Central memory CD4-positive, alpha-beta T cell (primary cell): ENCODE measurements at places on chromosomes 16 and 17.

DNA sequence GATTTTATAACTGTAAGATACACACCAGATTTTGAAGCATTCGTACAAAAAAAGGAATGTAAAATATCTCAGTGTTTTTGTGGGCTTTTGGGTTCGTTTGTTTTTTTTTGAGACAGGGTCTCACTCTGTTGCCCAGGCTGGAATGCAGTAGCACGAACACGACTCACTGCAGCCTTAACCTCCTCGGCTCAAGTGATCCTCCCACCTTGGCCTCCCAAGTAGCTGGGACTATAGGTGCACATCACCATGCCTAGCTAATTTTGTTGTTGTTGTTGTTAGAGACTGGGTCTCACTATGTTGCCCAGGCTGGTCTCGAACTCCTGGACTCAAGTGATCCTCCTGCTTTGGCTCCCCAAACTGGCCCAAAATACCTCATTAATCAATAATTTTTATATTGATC lies 15.9 kb downstream of the STAT5B start:
- no peak for DNase-seq

DNA sequence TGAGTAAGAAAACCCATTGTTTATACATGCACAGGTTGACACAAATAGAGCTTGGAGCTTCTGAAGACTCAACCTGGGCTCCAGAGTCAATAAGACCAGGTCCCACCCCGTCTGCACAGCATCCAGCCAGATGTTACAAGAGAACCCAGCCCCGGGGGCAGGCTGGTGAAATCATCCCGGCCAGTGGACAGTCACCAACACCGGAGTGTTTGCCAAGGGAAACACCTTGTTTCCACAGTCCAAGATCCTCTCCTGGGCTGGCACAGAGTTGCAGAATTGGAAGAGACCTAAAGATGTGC lies 90.3 kb downstream of the RAB11FIP4 start:
- DNase-seq = no peak

- DNase-seq = no peak
Measured at GRCh38 chr16:84930298-84931106, 80.8 kb downstream of the ZDHHC7 start.

- DNase-seq = no peak
Measured at GRCh38 chr17:65018610-65019316, 37.8 kb downstream of the GNA13 start.

- DNase-seq = no peak
Measured at GRCh38 chr17:8798176-8798845, 854 bp downstream of the MFSD6L start.

DNA sequence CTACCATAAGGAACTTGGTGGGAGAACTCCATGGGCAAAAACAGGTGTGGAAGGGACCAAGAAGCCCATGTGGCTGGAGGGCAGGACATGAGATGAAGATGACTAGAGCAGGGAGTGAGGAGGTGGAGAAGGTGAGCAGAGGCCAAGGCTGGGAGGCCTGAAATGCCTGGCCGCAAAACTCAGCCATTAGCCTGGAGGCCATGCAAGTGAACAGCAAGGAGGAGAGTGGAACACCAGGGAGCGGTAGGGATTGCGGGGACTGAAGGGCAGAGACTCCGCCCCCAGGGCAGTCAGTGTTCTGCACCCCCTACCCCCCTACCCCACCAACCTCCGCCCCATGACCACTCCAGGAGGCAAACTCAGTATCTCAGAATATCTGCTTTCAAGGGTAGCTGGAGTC lies 17.0 kb downstream of the BCL7C start:
- DNase-seq = no peak

GRCh38 chr16:83947642-83948234 lies 5.3 kb upstream of the OSGIN1 start:
- DNase-seq = no peak

DNA sequence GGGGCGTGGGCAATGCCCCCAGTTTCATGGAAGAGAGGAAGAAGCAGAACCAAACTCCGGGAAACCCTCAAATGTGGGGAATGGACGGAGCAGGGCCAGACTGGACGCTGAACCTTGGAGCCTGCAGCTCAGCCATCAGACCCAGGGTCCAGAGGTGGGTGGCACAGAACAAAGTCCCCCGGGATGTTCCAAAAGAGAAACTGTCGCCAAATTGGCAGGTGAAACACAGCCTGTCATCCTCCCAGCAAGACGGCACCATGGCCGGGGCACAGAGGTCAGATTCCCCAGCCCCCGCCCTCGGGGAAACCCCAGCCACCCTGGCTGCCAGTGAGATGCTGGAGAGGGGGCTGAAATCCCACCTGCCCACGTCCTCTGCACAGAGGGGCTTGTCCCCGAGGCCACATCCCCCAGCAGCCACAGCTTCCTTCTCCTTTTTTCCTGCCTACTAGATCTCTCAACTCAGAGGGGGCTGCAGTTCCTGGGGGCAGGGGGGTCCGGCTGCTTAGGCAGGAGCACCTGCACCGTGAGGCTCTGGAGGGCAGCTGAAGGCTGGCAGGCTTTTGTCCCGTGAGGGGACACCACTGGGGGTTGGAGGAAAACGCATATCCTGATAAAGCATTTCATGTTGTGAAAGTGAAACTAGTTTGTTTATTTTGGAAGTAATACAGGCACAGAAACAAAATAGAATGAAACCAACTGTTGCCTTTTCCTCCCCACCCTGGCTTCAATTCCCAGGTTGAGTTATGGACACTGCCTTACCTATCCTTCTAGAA lies 1.2 kb upstream of the SECTM1 start:
- no peak for DNase-seq

GRCh38 chr16:46859719-46860152 lies 24.4 kb upstream of the GPT2 start:
- no peak for DNase-seq

- DNase-seq = no peak
Measured at GRCh38 chr17:79269620-79270019, 195.0 kb downstream of the ENGASE start.

DNA sequence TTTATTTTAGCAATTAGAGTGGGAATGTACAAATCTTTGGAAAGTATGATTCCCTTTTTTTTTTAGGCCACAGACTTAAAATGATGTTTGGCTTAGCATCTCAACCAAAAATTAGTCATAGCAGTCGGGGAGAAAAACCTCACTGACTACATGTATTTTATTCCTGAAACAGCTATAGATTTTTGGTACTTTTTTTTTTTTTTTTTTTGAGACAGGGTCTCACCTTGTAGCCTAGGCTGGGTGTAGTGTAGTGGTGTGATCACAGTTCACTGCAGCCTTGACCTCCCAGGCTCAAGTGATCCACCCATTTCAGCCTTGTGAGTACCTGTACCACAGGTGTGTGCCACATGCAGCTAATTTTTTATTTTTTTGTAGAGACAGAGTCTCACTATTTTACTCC lies 23.4 kb downstream of the RNFT1 start:
- DNase-seq = no peak

- no peak for DNase-seq
Measured at GRCh38 chr16:68257906-68258800, 6.2 kb upstream of the SLC7A6 start.

GRCh38 chr16:55478827-55479429 lies at the start of gene MMP2:
TSS of gene MMP2 (plus strand) at chr16:55479198. CDS start at chr16:55479480, 282 bp downstream.
- no peak for DNase-seq

DNA sequence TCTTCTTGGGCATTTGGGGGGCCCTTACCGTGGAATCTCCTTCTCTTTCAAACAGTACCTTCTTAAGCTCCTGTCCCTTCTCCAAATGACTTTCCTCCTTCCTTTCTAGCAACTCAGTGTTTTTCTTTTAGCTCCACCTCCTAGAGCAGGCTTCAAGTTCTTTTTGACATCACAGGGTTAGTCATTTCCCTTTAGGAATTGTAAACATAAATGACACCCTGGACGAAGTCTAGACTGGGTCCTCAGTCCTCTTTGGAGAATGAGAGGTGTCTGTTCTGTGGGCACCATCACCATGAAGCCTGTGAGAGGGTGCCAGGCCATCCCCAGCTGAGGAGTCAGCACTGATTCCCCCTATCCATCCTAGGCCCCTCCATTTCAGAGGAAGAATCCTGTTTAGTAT lies 94.7 kb downstream of the SALL1 start:
- no peak for DNase-seq

DNA sequence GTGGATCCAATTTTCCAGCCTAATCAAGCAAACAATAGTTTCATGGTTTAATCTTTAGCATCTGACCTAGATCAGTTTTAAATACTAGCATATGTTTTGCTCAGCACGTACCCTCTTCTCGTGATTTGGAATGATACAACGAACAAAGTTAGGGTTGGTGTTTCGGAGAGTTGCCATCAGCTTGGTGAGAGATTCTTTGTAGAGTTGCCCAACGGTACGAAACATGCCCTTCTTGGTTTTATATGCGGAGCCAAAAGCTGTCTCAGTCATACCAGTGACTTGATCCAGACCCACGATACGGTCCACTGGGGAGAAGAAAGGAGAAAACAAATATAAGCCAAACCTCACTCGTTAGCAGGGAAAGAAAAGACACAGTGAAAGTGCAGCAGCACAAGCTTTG lies 85.3 kb downstream of the NDEL1 start:
- no peak for DNase-seq

DNA sequence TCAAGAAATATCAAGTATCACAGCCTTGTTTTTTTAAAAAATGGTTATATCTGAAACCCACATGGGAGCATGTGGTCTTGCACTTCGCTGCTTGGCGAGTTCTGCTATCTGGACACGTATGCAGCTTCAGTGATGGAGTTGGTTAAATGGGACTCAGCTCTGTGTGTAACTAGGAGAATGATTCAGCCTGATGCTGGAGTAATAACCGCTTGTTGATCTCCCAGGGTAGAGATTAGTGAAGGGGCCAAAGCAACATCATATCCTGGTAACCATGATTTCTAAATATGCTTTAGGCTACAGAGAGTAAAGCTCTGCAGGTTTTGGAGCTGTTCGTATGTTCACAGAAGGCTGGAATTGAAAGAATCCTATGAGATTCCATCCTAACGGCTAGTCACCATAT lies 63.2 kb downstream of the IQCK start:
- DNase-seq = no peak

DNA sequence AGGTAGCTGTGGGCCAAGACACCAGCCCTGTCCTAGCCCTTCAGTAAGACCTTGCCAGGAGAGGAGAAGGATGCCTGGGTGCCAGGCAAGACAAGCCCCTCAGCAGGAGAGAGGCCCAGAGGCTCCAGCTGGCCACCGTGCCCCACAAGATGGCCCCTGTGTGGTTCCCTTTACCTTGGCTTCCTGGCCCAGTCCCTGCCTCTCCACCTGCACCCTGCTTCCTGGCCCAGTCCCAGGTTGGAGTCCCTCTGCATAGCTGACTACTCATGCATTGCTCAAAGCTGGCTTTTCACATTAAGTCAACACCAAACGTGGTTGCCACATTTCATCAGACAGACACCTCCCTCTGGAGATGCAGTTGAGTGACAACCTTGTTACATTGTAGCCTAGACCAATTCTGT lies 4.0 kb downstream of the SYNGR3 start:
- DNase-seq = no peak

- no peak for DNase-seq
Measured at GRCh38 chr17:48100160-48100559, 1.1 kb downstream of the CBX1 start.

- no peak for DNase-seq
Measured at GRCh38 chr17:1649844-1650501, at the start of gene RILP. TSS of gene RILP (minus strand) at chr17:1649866. CDS start at chr17:1649804, 62 bp downstream.

GRCh38 chr16:47416869-47417268 lies 44.0 kb downstream of the ITFG1 start:
- no peak for DNase-seq

GRCh38 chr17:37710344-37710886 lies 34.4 kb downstream of the HNF1B start:
- no peak for DNase-seq

DNA sequence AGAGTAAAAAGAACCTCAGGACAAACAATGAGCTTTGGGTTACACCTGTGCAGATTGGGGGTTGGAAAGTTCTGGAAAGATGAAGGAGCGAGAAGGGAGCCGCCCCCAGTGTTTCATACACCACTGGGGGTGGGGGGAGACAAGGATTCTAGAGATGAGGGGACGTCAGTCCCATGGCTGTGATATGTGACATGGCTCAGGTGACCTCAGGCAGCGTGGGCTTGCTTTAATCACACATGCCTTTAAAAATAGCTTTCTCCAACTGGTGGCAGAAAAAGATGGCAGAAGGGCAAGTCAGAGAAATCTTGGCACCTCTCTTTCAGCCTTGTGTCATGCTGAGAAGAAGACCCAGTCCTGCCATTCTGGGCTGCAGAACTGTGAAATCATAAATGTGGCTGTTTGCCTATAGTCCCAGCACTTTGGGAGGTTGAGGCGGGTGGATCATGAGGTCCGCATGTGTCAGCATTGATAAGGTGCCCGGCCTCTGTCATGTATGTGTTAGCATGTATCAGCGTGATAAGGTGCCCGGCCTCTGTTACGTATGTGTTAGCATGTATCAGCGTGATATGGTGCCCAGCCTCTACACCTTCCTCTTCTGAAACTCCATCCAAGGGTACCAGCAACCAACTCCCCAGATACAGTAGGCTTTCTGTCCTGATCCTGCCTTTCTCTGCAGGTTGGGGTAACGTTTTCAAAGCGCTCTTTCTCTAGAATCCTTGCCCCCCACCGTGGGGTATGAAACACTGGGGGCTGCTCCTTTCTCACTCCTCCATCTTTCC lies 25.0 kb downstream of the WIPI1 start:
- no peak for DNase-seq

GRCh38 chr16:58114827-58115825 lies 14.1 kb downstream of the CFAP20 start:
- DNase-seq = no peak

DNA sequence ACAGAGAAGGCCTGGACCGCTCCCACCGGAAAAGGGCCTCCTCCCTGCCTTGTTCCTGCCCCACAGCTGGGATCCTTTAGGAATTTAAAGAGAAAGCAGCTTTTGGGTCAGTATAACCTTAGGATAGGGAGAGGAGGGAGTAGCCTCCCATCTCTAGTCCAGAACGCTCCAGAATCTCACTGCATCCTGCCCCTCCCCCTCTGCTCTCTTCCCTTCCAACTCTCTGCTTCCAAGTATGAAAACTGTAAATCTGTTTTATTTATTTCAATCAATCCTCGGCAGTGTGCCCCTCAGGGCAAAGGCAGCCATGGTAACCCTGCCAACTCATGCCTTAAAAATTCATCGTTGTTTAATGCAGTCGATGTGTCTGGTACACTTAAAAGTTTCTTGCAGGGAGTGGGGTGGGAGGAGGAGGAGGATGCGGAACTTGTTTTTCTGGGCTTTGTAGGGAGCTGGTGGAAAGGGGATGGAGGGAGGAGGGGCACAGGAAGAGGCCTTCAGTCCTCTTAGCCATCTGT lies 21.2 kb upstream of the MTSS2 start:
- no peak for DNase-seq

- DNase-seq = no peak
Measured at GRCh38 chr16:81324808-81325207, 10.0 kb downstream of the GAN start.

DNA sequence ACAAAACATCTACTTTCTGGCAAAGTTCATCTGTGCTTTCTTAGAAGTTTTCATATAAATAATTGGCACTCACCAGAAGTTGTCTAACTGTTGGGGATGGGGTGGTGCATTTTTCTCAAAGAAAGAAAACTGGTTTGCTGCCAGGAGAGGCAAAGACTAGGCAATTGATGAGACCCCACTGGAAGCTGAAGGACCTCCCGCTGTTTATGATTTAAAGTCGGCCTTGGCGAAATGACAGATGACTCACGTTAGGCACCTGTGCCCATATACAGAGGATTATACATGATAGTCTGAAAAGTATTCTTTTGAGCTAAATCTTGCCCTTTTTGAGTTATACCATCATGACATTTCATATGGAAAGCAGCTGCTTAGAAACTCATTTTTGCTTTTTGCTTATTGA lies 193.0 kb upstream of the ZFHX3 start:
- DNase-seq = no peak

- DNase-seq = no peak
Measured at GRCh38 chr16:75575958-75576357, 9.8 kb downstream of the GABARAPL2 start.
